ENCODE measurements at places on chromosomes 13 and 19.

DNA sequence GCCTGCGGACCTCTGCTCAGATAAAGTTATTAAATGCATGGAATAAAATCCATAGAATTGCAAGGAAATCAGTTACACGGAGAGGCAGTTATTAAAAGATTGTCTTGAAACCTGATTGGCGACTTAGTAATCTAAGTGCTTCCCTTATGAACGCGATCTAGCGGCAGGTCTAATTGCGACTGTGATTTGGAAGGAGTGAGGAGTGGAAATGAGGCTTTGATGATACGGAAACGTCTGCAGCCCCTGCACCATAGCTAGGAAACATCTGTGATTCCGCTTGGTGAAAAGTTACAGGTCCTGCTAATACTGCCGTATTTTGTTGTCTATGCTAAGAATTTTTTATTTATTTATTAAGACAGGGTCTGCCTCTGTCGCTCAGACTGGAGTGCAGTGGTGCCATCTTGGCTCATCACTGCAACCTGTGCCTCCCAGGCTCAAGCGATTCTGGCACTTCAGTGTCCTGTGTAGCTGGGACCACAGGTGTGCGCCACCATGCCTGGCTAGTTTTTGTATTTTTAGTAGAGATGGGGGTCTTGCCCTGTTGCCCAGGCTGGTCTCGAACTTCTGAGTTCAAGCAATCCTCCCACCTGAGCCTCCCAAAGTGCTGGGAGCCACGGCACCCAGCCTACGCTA lies 887 bp downstream of the NDUFS7 start:
- no peak for DNase-seq

DNA sequence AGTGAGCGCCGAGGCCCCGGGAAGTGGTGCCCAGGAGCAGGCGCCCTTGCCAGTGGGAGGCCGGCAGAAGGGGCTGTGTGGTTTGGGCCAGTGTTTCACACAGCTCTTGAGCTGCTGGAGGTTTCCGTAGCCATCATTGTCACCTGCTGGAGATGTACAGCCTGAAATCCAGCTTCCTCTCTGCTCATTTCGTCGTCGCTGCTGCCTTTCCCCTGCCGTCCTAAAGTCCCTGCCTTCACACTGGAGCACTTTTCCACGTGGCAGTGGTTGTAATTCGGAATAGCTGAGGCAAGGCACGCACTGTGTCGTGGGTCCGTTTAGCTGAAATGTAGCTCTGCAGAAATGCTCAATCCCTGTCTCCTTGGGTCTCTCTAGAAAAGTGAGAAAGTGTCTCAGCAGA lies 13.2 kb downstream of the DAZAP1 start:
- DNase-seq, result no peak

DNA sequence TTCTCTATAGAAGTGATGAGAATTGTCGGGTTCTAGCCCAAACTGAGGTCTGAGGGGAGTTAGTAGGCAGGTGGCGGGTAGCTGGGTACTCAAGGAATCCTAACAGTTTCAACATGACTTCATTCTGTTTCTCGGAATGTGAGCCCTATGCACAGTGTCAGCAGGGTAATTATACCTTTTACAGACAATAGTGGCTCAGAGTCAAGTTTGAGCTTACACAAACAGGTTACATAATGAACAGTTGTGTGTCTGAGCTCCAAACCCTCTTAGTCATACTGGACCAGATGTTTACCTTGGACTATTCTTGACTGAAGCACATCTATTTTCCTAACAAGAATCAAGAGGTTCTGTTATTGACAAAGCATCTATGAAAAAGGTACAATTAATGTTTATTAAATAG lies 1066.7 kb upstream of the PCDH20 start:
- no peak for DNase-seq

- DNase-seq, result no peak
Observed at GRCh38 chr13:23628250-23628649, 58.0 kb downstream of the TNFRSF19 start.

DNA sequence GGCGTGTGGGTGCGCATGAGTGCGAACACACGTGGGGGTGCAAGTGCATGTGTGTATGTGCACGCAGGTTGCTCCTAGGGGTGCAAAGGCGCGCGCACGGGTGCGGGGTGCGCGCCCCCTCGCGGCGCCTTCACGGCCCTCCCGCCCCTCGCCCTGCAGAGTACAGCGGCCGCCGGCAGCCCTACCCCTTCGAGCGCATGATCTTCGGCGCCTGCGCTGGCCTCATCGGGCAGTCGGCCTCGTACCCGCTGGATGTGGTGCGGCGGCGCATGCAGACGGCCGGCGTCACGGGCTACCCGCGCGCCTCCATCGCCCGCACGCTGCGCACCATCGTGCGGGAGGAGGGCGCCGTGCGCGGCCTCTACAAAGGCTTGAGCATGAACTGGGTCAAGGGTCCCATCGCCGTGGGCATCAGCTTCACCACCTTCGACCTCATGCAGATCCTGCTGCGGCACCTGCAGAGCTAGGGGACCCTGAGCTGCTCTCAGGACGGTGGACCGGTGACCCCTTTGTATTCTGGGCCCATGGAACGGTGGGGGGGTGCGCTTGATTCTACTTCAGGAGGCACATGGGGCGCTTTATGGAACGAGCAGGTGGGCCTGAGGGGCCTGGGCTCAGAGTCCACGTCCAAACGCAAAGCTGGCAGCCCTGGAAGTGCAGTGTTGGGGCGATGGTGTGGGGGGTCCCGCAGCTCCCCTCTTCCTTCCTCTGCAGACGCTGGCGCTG lies 27.7 kb downstream of the TMEM161A start:
- no peak for DNase-seq

DNA sequence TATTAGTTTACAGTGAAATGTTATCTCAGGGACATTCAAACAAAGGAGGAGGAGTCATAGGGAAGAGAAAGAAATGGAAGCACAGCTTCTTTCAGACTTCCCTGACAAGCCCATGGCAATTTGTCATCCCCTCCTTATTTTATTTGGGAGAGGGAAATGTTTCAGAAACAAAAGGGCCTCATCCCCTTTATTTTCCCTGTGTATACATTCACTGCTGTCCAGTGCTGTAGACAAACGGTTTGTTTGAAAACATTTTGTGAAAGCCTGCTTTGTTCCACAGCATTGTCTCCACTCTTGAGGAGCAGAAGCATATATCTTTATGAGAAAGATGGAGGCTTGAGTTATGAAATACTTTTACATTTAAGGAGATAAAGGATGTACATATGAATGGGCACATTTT lies 12.3 kb downstream of the ZNF460 start:
- no peak for DNase-seq

GRCh38 chr19:1906985-1907562 lies 1.9 kb downstream of the ADAT3 start:
- DNase-seq, result no peak

GRCh38 chr19:53012006-53012405 lies 1.7 kb upstream of the ERVV-1 start:
- no peak for DNase-seq

DNA sequence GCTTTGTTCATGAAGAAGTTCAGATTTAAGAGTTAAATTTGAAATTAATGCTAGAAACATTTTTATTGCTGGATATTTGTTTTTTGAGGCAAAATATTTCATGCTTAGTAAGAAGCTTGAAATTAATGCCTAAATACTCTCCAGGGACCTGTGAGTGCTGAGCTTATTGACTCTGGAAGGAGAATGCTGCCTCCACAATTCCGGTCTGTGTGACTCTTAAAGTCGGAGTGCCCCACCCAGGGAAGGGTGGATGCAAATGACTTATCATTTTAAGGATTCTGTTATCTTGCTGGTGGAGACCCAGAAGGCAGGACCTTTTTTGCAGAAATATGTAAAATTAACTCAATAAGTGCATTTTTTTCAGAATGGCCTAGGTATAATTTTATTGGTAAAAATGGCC lies 143.8 kb upstream of the RXFP2 start:
- DNase-seq, result no peak

- DNase-seq, result no peak
Observed at GRCh38 chr19:13841962-13842290, 35.0 kb upstream of the NANOS3 start.
